ENCODE measurements at places on chromosomes 16 and 17.

- no peaks in the 10 kb centered on the region for H3K27me3 ChIP-seq
- H3K36me3 ChIP-seq: peaks cover 76% of the 10 kb centered on the region
- H3K27ac ChIP-seq: peak overlapping the region; percentile 13
- DNase-seq: no peak
Measured at GRCh38 chr17:5541610-5542202, 42.6 kb downstream of the NLRP1 start.

DNA sequence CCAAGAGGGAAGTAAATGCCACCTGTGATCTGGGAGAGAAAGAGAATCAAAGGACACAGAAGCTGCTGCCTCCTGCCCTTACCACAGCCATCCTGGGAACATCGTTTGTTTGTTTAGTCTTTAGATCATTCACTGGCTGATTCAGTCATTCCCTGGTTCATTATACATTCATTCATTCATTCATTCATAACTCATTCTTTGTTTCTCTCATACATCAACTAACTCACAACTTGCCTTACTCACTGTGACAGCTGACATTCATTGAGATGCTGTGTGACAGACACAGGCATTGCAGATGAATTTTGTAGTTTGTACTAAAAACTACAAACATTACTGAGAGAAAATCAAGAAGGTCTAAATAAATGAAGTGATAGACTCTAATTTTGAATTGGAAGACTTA is 291.0 kb upstream of the TNRC6C start:
- peaks cover 51% of the 10 kb centered on the region for H3K4me1 ChIP-seq
- peak overlapping the region; percentile 81 for H3K4me3 ChIP-seq
- no peak for DNase-seq

DNA sequence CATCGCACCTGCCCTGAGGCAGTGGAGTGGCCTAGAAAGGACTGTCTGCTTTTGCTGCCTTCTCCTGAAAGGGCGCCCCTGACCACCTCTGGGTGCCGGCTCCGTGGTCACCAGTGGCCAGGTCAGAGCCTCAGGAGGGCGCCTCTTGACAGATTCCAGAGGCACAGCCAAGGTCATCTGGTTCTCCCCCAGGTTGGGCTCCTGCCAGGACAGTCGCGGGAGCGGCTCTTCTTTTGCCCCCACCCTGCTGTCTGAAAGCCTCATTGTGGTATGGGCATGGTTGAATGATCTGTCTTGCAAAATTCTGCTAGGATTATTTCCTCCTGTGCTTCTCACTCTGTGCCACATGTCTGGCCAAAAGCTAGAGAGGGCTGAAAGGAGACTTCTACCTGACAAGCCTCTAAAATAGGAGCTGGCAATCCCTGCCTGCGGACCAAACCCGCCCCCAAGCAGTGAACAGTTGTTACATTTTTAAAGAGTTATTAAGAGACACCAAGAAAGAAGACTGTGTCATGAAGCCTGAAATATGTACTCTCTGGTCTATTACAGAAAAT is 82.8 kb downstream of the SNX29 start:
- no peak for DNase-seq
- peaks cover 14% of the 10 kb centered on the region for H3K4me1 ChIP-seq
- peak overlapping the region; percentile 14 for H3K27ac ChIP-seq
- H3K4me3 ChIP-seq: no peak overlapping the region
- H3K27me3 ChIP-seq: no peaks in the 10 kb centered on the region
- peaks cover 7% of the 10 kb centered on the region for H3K36me3 ChIP-seq

DNA sequence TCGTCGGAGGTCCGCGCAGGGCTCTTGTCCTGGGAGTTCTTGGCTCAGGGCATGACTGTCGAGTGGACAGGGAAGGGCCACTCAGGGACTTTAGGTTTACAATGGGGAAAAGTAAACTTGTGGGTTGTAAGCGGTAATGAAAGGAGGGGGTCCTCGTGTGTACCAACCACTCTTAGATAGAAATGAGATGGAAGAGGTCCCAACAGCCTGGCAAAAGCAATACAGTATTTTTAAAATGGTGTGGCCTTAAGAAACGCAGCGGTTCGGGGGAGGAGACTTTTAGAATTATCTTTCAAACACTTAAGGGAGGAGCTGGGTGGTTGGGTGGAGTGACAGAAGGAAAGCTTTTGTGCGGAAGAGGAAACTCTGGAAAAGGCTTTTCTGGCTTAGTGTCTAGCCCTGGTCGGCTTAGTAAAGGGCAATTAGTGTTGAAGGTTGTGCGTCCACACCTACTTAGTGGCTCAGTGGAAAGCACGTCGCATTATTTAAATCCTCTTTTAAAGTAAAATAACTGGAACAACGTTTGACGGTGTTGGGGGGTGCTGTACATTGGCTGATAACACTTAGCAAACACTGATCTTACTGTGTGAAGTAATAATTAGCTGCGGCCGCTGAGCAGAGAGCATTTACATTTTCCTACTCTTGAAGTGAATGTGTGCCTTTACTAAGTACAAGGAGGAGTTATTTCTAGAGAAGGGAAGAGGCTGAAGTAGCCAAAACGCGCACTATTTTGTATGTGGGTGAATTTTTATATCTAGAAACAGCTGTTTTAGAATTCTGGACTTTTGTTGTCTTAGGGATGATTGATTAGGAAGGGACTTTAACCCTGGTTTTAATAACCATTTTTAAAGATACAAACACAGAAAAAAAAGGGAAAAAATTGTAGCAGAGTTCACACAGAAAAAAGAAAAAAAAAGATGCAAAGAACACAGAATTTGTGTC is 1.0 kb downstream of the WSB1 start:
- peaks cover 35% of the 10 kb centered on the region for H3K36me3 ChIP-seq
- H3K27ac ChIP-seq: peak overlapping the region; percentile 99
- H3K4me3 ChIP-seq: peak overlapping the region; percentile 99
- H3K27me3 ChIP-seq: no peaks in the 10 kb centered on the region
- peak; percentile 36 for DNase-seq
- H3K4me1 ChIP-seq: peaks cover 50% of the 10 kb centered on the region

- H3K27me3 ChIP-seq: peaks cover 5% of the 10 kb centered on the region
- no peak overlapping the region for H3K27ac ChIP-seq
- H3K36me3 ChIP-seq: no peaks in the 10 kb centered on the region
- no peak for DNase-seq
Measured at GRCh38 chr17:51668155-51668962, 408.0 kb downstream of the UTP18 start.

GRCh38 chr17:19346351-19347255 is 15.9 kb downstream of the B9D1 start:
- H3K36me3 ChIP-seq: no peaks in the 10 kb centered on the region
- no peaks in the 10 kb centered on the region for H3K4me1 ChIP-seq
- peaks cover 10% of the 10 kb centered on the region for H3K27me3 ChIP-seq
- H3K4me3 ChIP-seq: no peak overlapping the region

DNA sequence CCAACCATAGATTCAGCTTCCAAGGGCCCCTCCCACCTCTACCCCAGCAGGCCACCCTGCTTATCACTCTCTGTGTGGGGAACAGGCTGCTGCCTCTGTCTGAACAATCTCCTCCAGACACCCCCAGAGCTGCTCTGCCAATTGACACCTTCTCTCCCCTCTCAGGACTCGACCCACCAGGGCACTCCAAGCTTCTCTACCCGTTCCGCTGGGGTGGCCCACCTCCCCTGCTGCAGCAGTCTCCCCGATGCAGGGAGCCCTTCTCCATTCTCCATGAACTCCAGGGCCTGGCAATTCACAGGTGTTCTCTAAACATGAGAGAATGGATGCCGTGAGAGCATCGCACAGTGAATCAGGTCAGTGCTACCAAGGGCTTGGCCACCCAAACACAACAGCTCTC is 28.3 kb upstream of the FAAP100 start:
- H3K4me3 ChIP-seq: no peak overlapping the region
- peak overlapping the region; percentile 63 for H3K27ac ChIP-seq
- no peaks in the 10 kb centered on the region for H3K27me3 ChIP-seq
- peaks cover 24% of the 10 kb centered on the region for H3K4me1 ChIP-seq

- DNase-seq: no peak
- no peak overlapping the region for H3K4me3 ChIP-seq
- no peak overlapping the region for H3K27ac ChIP-seq
- peaks cover 4% of the 10 kb centered on the region for H3K27me3 ChIP-seq
- H3K36me3 ChIP-seq: no peaks in the 10 kb centered on the region
Measured at GRCh38 chr16:4925791-4926190, 11.2 kb downstream of the PPL start.

All from activated T-cell treated with anti-CD3 and anti-CD28 coated beads, Interleukin-2, amount 50 U/mL, for 24 hours (primary cell).